Stomach (tissue), 19 donors: ENCODE measurements at places on chromosomes 6 and 20. TPM values are rescaled to one million over a fixed set of nuclear protein-coding genes. Genes with fewer than 3 reads are reported as not detected.

DNA sequence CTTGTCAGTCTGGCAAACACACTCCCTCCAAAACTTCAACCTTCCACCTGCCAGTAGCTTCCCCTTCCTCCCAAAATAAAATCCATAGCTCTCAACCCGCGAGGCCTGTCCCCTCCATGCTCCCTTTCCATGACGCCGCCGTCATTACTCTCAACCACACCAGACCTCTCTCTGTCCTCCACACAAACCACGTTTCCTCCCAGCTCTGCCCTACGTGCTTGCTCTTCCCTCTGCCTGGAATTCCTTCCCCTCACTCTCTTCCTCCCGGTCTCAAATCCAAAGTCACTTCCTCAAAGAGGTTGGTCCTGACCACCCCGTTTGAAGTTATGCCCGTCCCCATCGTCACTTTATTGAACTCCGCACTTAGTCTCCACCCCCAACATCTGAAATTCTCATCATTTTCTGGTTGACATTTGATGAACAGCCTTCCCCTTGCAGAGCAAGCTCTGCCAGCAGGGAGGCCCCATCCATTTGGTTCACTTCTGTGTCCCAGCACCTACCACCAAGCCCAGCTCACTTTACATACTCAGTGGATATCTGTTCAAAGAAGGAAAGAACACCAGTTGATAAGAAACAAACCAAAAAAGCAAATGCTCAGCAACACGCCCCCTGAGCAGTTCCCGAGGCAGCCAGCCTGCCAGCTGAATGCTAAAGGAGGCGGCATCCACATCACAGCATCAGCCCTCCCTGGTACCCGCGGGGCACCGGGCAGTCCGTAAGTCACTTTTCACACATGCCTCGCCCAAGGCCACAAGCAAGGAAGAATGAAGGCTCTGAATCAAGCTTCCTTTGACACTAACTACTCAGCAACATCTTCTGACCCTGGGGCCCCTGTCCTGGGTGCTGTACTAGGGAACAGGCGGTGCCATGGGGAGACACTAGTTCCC lies 125.0 kb downstream of the NFATC2 start:
- no peak for DNase-seq

- DNase-seq: no peak
Measured at GRCh38 chr6:140379919-140380318, 1005.5 kb upstream of the CITED2 start.

DNA sequence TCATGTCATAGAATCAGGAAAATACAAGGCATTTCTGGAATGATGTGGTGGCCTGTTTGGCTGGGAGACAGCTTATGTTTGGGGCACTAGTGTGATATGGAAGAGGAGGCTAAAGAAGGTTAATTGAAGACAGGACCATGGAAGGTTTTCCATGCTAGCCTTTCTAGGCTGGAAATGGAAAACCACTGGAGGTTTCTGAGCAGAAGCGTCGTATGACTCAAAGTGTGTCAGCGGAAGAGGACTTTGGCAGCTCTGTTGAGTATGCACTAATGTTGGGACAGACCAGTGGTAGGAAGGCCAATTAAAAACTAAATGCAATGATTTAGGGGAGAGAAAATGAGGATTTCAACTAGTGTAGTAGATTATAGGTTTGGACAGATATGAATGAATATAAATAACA lies 413.1 kb downstream of the PLCB1 start:
- DNase-seq: no peak

DNA sequence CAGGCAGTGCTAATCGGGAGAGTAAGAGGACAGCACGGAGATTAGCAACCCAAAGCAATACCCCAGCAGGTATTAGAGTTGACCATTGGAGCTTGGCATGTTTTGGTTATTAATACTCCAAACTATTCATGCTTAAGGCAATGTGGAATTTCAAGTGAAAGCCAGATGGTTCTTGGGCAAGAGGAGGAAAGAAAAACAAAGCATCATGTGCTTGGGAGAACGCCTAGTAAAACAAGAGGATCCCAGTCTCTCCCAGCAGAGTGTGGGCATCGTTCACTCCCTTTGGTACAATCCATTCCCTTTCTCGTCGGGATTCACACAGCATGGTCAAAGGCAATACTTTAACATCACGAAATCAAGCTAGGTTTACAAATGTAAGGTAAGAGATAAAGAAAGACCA lies 349.8 kb downstream of the PRKN start:
- no peak for DNase-seq

- DNase-seq: peak; percentile 56
Measured at GRCh38 chr6:144725736-144726522, 440.8 kb downstream of the UTRN start.

GRCh38 chr6:47234266-47234933 lies 75.3 kb downstream of the TNFRSF21 start:
- DNase-seq: peak; percentile 75

DNA sequence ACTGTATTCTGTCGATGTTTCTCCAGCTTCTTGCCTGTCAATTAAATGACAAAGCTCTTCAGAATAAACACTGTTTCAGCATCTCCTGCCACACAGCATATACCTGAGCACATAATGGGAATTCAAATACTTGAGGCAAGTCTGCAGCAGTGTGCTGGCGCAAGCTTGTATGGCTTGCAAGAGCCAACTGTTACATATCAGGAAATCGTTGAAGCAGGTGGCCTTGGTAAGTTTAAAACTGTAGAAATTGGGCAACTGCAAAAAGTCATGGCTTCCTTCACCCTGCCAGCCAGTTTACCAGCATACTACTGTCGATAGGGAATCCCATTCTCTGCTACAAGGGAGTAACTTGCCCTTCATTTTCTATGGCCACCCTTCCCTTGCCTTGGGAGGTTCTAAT lies 23.0 kb downstream of the CPNE1 start:
- DNase-seq: no peak

DNA sequence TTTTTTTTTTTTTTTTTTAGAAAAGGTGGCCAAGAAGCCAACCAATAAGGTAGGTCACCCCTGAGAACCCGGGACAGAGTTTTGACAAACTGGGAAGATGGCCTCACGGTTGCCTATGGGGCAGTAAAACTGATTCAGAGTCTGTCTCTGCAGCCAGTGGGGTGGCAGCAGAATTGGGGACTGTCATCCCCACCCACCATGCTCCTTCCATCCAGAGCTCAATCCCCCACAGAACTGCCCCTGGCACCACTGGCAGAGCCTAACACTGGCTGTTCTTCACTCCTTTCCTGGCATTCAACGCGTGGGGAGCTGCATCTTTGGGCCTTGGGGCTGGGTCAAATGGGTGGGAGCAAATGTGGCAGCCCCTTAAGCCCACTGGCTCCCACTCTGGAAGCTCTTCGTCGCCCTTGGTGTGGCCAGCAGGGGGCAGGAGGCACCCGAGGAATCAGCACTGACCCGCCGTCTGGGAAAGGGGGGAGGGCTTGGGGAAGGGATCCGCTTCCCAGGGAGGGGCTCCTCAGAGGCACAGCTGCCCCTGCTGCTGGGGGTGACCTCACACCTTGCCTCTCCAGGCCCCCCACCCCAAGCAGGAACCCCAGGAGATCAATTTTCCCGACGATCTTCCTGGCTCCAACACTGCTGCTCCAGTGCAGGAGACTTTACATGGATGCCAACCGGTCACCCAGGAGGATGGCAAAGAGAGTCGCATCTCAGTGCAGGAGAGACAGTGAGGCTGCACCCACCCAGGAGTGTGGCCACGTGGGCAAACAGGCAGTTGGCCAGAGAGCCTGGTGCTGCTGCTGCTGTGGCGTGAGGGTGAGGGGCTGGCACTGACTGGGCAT lies 10.4 kb downstream of the CD40 start:
- peak; percentile 57 for DNase-seq

GRCh38 chr20:36860811-36861624 lies 14.9 kb upstream of the TLDC2 start:
- DNase-seq: no peak

GRCh38 chr20:12860619-12861247 lies 148.0 kb upstream of the SPTLC3 start:
- DNase-seq: no peak

DNA sequence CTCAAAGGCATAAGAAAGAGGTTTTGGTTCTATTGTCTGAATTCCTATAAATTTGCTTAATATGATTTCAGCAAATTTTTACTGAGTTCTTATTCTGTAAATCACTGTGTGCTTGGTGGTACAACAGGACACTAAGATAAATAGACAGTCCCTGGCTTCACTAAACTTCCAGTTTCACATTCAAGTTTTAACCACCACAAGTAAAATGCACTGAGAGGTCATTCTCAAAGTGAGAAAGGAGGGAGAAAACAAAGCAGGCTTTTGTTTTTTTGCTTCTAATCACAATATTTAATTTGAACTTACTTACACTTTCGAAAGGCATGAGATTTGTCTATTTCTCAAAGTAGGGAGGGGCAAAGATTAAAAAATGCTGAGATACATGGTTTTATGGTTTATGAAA lies 445.7 kb downstream of the CDC5L start:
- no peak for DNase-seq

DNA sequence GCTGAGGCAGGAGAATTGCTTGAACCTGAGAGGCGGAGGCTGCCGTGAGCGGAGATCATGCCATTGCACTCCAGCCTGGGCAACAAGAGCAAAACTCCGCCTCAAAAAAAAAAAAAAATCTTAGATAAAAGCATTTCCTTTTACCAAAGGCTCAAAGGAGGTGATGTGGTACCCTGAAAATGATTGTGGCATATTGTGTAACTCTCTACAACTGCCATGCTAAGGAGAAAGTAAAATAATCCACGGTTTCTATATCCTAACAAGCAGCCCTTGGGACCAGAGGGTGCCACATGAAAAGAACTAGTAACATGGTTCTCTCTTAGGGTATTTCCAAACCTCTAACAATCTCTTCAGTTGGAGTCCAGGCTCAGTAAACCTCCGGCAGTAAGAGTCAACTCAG lies 38.8 kb upstream of the SLA2 start:
- DNase-seq: no peak

DNA sequence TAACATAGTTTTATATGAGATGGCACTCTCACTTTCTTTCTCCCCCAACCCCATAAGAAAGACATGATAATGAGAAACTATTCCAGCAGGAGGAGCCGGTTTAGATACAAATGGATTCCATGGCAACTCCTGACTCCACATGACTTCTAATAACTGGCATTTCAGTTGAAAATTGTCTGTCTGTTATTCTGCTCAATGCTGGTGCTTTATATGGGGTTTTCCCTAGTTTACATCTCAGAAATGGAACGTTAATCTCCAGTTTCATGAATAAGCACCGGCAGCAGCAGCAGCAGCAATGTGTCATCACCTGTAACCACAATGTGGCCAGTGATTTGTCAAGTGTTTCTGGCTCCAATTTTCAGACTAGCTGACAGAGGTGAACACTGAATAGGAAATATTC lies 8.0 kb upstream of the SIM1 start:
- no peak for DNase-seq

DNA sequence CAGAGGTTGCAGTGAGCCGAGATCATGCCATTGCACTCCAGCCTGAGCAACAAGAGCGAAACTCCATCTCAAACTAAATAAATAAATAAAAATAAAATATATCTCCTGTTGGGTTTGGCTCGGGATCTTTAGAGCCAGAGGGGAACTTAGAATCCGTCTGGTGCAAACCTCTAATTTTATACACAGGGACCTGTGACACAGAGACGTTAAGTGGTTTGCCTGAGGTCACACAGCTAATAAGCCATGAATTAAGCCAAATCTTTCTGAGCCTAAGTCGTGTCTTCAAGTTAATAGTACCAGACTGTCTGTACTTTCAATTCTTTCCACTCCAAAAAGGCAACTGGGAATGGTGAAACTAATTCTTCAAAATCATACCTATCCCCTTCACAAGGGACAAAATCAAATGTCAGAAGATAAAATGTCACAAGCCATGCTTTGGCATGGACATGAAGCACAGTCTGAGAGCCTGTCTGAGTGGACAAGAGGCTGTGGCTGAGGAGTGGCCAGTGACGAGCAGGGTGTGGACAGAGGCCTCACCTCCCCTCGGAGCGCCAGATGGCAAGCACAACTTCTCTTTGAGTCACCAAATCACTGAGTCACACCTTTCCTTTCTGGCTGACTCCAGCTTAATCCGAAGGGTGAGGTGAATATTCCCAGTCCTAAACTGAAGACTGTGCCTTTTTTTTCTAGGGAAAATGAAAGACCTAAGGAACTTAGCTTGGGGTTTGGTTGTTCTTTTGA lies 177.4 kb downstream of the TFAP2A start:
- DNase-seq: no peak

DNA sequence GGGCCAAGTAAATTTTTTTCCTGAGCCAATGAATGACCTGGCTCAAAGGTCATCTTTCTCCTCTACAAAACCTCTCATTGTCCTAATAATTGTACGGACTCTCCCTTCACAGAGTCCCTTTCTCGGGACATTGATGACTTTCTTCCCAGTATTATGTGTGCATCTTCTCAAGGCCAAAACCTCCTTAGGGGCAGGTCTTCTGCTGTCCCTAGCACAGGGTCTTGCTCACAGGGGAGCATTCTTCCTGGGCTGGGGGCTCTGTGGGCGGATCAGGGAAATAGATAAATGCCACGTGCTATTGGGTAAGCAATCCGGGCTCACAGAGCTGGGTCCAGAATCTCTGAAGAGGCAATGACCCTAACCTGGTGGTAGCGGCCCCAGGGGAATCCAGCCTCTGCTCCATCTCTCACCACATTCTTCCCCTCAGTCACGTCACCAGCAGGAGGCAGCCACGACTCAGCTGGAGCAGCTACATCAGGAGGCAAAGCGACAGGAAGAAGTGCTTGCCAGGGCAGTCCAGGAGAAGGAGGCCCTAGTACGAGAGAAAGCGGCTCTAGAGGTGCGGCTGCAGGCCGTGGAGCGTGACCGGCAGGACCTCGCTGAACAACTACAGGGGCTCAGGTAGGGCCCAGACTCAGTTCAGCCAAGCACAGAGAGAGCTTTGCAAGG lies 23.5 kb downstream of the CEP250 start:
- no peak for DNase-seq

DNA sequence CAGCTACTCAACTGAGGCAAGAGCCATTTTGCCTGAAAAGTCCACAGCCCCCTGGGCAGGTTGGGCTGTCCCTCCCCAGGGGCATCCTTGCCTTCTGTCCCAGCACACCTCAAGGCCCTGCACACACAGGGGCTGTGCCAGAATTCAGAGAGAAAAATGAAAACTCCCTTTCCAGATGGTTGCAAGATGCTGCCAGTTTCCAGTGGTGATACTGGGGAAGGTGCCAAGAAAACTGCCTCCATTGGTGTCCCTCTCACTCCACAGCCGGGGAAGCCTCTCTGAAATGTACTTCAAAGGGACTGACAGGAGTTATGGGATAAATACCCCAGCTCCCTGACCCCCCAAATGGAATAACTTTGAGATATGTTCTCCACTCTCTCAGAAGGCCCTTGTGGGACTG lies 154.2 kb upstream of the MAFB start:
- DNase-seq: no peak

The ULBP3 gene
- 4.6 TPM for total RNA-seq

The BPI gene
- 4.8 TPM for total RNA-seq

The TSBP1 gene
- total RNA-seq: not detected

The ZSCAN31 gene
- total RNA-seq: 13.4 TPM

The TINAG gene
- not detected for total RNA-seq

The KCNK15 gene
- total RNA-seq: not detected

The ADTRP gene
- total RNA-seq: 39.7 TPM

The OOEP gene
- total RNA-seq: not detected

The ARID1B gene
- 183 TPM for total RNA-seq

The TRERF1 gene
- 8.0 TPM for total RNA-seq

The VSTM2L gene
- not detected for total RNA-seq

The HTR1E gene
- total RNA-seq: 4.1 TPM
